A549 treated with AZD2906 at 1 μM for 4 hours (cell line): ENCODE measurements at places on chromosomes 3 and 15. TPM values are rescaled to one million over a fixed set of nuclear protein-coding genes. Genes with fewer than 3 reads are reported as not detected.

CFAP161 gene
- not detected in 5 replicates for total RNA-seq

CADPS gene
- total RNA-seq: not detected in 5 replicates

CPLX3 gene
- total RNA-seq: not detected in 5 replicates

TP53BP1 gene
- 13.6 to 18.7 TPM (median 17.1 TPM) in 5 replicates for total RNA-seq

RETNLB gene
- total RNA-seq: not detected in 5 replicates

ZNF662 gene
- total RNA-seq: not detected in 5 replicates

RTP4 gene
- not detected in 5 replicates for total RNA-seq

PCYT1A gene
- total RNA-seq: 29.1 to 44.1 TPM (median 30.2 TPM) in 5 replicates

SLC6A11 gene
- total RNA-seq: 0.06 to 0.09 TPM (median 0.07 TPM) in 5 replicates

CNTN6 gene
- total RNA-seq: not detected in 5 replicates

FGD5 gene
- total RNA-seq: 0.02 to 0.03 TPM (median 0.03 TPM) in 4 of 5 replicates, not detected in the other

SNX4 gene
- total RNA-seq: 19.5 to 29.0 TPM (median 21.1 TPM) in 5 replicates

TGM5 gene
- not detected in 5 replicates for total RNA-seq

ULK4 gene
- total RNA-seq: 4.3 to 11.5 TPM (median 5.3 TPM) in 5 replicates

RNU5B-1 gene
- not detected in 5 replicates for total RNA-seq

SUCNR1 gene
- total RNA-seq: 0.07 to 0.18 TPM (median 0.09 TPM) in 5 replicates

RLBP1 gene
- not detected in 5 replicates for total RNA-seq

PTX3 gene
- total RNA-seq: 0.93 to 1.3 TPM (median 1.1 TPM) in 5 replicates

PIK3CA gene
- total RNA-seq: 4.5 to 7.1 TPM (median 6.8 TPM) in 5 replicates

KNL1 gene
- total RNA-seq: 5.3 to 8.2 TPM (median 6.1 TPM) in 5 replicates

TMCO5A gene
- not detected in 5 replicates for total RNA-seq

TYRO3 gene
- 16.1 to 19.7 TPM (median 18.2 TPM) in 5 replicates for total RNA-seq

RBM6 gene
- total RNA-seq: 22.2 to 25.2 TPM (median 23.7 TPM) in 5 replicates

TNFSF10 gene
- total RNA-seq: 0.06 to 0.25 TPM (median 0.16 TPM) in 4 of 5 replicates, not detected in the other

MAP3K13 gene
- 11.7 to 15.6 TPM (median 11.9 TPM) in 5 replicates for total RNA-seq

TEX9 gene
- total RNA-seq: 3.5 to 4.9 TPM (median 4.3 TPM) in 5 replicates

GOLGA6A gene
- total RNA-seq: 0.07 to 0.15 TPM (median 0.11 TPM) in 5 replicates

NR2C2 gene
- 12.3 to 18.0 TPM (median 16.7 TPM) in 5 replicates for total RNA-seq

CCDC80 gene
- 37.7 to 74.4 TPM (median 51.6 TPM) in 5 replicates for total RNA-seq

HIGD2B gene
- total RNA-seq: not detected in 5 replicates
